ENCODE measurements at places on chromosomes 2 and 18.

GRCh38 chr2:2646433-2647051 is 315.5 kb upstream of the MYT1L start:
- DNase-seq = no peak

- DNase-seq = no peak
Observed at GRCh38 chr2:235595422-235596010, 101.7 kb downstream of the AGAP1 start.

- no peak for DNase-seq
Observed at GRCh38 chr2:40315683-40316082, 136.2 kb downstream of the SLC8A1 start.

DNA sequence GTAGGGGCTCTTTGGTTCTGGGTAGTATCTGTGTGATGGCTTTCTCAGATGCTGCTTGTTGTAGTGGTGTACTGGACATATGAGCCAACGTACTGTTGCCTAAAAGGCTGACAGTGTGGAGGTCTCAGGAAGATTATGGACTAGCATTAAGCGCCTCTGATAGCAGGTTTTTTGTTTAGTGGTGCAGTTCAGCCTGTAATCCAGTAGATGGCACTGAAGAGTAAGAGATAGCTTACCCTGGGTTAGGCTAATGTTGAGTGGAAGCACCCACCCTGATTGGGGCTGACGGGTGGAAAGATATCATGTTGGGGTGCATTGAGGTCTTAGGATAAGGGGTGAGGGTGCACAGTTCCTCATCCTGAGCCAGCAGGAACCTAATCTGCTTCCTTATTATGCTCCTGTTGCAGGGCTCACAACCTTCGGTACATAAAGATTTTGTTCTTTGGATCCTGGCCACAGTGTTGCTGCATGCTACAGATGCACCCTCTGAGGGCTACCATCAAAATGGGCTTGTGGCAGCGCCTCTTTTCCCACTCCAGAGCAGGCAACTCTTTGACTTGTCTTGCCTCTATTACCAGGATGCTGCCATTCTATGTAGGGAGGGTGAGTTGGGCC is 79.6 kb downstream of the MSTN start:
- DNase-seq = no peak

DNA sequence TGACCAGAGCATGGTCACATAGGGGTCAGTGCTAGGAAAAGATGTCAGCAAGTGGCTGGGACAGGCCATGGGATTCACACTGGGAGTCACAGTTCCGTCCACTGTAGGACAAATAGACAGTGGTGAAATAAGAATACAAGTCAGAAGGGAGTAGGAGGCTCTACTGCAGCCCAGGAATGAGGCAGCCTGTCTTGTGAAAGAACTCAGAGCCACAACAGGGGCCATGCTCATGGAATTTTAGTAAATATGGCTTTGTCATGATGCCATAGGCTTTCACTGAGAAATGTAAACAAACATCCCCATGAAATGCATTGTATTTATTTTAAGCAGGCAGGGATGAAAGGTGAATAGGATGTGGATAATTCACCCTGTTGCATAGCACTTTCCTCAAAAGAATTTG is 504.3 kb downstream of the SOX11 start:
- DNase-seq = no peak

DNA sequence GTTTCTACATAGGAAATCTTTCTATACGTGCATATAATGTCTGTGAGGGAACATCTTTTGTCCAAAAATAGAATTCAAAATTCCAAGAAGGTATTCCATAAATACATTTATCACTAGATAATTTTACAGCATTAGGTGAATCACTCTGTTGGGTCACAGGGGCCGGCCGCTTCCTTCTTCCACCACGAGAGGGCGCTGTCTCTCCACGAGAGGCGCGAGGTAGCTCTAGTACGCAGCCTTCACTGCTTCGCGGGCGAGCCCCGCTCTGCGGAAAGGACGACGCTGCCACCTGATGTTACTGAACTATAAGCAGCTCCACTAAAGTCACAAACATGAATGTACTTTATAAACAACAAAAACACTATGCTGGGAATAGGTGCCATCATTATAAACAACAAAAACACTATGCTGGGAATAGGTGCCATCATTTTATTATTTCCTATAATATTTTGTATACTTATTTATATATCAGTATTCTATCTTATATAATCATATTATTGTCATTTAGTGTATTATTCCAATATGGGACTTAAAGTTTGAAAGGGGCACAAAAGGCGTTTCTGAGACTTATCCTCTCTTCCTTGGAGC is 69.4 kb upstream of the REV1 start:
- peak; percentile 75 for DNase-seq

Measured in effector CD4-positive, alpha-beta T cell (primary cell).